Natural killer cell treated with Interleukin-12 subunit alpha and Interleukin-12 subunit beta and Interleukin-15 and Interleukin-18, amount 100 ng/mL, for 72 hours (primary cell): ENCODE measurements at places on chromosomes 7 and 10. TPM values are rescaled to one million over a fixed set of nuclear protein-coding genes. Genes with fewer than 3 reads are reported as not detected.

Gene DUSP5
- total RNA-seq, result 311 TPM

Gene UTF1
- total RNA-seq, result not detected

Gene GLCCI1
- total RNA-seq, result 15.5 TPM

Gene CHPF2
- 54.6 TPM for total RNA-seq

Gene ZNF853
- total RNA-seq, result 0.56 TPM

Gene TAS2R41
- total RNA-seq, result not detected

Gene PRKAG2
- total RNA-seq, result 22.6 TPM

Gene ARPC1B
- total RNA-seq, result 366 TPM

Gene GLI3
- 0.25 TPM for total RNA-seq

Gene MKX
- total RNA-seq, result 0.86 TPM

Gene C10orf105
- not detected for total RNA-seq

Gene GRID2IP
- not detected for total RNA-seq

Gene TSPAN15
- total RNA-seq, result 1.4 TPM

Gene GPR85
- 0.08 TPM for total RNA-seq

Gene HIPK2
- total RNA-seq, result 152 TPM

Gene FXYD4
- total RNA-seq, result not detected

Gene SVOPL
- total RNA-seq, result not detected

Gene FAM13C
- not detected for total RNA-seq

Gene LRIT1
- total RNA-seq, result not detected

Gene RBP3
- total RNA-seq, result not detected

Gene KIF11
- 42.2 TPM for total RNA-seq

Gene SPDYE1
- not detected for total RNA-seq

Gene HOXA9
- not detected for total RNA-seq

Gene PON3
- total RNA-seq, result not detected

Gene FOXI2
- total RNA-seq, result not detected

Gene ZCCHC24
- total RNA-seq, result 1.3 TPM

Gene MIOS
- 33.8 TPM for total RNA-seq

Gene HMX3
- not detected for total RNA-seq

Gene IGFBP3
- total RNA-seq, result 1.7 TPM

Gene OR13A1
- not detected for total RNA-seq

Gene ANTXRL
- total RNA-seq, result not detected

Gene WIPF3
- total RNA-seq, result not detected

Gene FGL2
- 1.4 TPM for total RNA-seq

Gene ELN
- not detected for total RNA-seq

Gene CYP26A1
- not detected for total RNA-seq

Gene CFTR
- not detected for total RNA-seq

Gene ECHDC3
- 1.3 TPM for total RNA-seq

Gene USP6NL
- 2.0 TPM for total RNA-seq

Gene INHBA
- total RNA-seq, result 1.2 TPM

Gene APBB1IP
- 42.2 TPM for total RNA-seq
